Large intestine (tissue), 12 donors: ENCODE measurements at places on chromosomes 4 and X. TPM values are rescaled to one million over a fixed set of nuclear protein-coding genes. Genes with fewer than 3 reads are reported as not detected.

Gene HPSE
- 2.3 TPM for polyA plus RNA-seq

DNA sequence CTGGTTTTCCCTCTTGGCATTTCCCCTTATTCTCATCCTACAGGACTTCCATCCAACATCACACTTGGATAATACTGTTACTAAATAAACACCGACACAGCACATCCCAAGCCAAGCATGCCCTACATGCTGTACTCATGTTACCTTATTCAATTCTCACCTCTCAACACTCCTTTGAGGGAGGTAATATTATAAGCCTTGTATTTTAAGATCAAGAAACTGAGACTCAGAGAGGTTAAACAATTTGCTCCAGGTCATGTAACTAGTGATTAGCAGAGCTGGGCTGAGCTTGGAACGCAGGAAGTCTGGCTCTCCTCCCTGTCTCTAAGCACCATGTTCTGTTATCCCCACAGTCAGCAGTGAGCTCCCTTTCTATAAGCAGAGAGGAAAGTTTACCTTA, 333.6 kb upstream of the IGFBP7 start:
- H3K4me3 ChIP-seq = no peak overlapping the region
- H3K4me1 ChIP-seq = no peaks in the 10 kb centered on the region
- H3K27me3 ChIP-seq = no peaks in the 10 kb centered on the region
- no peaks in the 10 kb centered on the region for H3K36me3 ChIP-seq
- DNase-seq = no peak

- DNase-seq = no peak
- no peak overlapping the region for H3K27ac ChIP-seq
- no peak overlapping the region for H3K4me3 ChIP-seq
- H3K36me3 ChIP-seq = no peaks in the 10 kb centered on the region
Measured at GRCh38 chr4:74967324-74967723, 34.4 kb downstream of the PARM1 start.

- no peak overlapping the region for H3K4me3 ChIP-seq
- H3K27ac ChIP-seq = no peak overlapping the region
- no peaks in the 10 kb centered on the region for H3K36me3 ChIP-seq
- H3K4me1 ChIP-seq = no peaks in the 10 kb centered on the region
Measured at GRCh38 chr4:175651756-175652310, 160.2 kb downstream of the GPM6A start.

- no peak for DNase-seq
- H3K27me3 ChIP-seq = no peaks in the 10 kb centered on the region
- no peaks in the 10 kb centered on the region for H3K4me1 ChIP-seq
- no peak overlapping the region for H3K27ac ChIP-seq
- H3K4me3 ChIP-seq = no peak overlapping the region
Measured at GRCh38 chr4:22881411-22881810, 188.7 kb downstream of the GBA3 start.

DNA sequence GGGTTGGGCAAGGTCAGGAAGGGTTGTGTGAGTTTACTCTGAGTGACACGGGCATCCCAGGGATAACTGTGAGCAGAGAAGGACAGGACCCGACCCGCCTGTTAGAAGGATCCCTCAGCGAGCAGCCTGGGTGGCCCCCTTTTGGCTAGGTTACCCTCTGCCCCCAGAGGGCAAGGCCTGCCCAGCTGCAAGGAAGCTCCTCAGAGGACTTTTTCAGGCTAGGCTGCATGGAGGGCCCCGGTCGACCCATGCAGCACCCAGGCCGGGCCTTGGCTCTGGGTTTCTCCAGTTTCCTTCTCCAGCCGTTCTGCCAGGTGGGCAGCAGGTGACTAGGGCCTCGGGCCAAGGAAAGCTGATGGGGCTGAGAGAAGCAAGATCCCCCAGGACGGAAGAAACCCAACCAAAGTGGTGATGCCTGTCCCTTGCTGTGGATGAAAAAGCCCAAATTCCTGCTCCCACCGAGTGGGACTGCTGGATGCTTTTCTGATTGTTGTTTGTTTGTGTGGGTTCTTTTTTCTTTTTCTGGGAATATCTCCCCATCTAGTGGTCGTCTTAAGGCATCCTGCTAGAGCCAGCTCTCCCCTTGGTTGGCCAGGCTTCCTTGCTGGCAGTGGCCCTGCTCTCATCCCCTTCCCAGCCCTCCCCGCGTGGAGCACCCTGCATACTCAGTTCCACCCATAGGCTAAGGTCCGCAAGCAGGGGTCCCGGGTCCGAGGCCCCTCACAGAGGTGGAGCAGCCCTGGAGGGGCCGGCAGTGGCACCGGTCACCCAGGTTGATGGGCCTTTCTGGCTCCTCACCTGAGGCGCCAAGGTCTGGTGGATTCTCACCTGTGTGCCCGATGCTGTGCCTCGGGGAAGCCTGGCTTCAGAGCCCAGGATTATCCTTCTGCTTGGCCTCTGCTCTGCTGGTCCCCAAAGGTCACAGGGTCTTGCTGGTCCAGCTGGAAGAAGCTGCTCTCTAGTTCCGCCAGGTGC, 1.8 kb downstream of the ZFP92 start:
- DNase-seq = no peak
- peaks cover 7% of the 10 kb centered on the region for H3K4me1 ChIP-seq
- H3K36me3 ChIP-seq = no peaks in the 10 kb centered on the region
- no peaks in the 10 kb centered on the region for H3K27me3 ChIP-seq

DNA sequence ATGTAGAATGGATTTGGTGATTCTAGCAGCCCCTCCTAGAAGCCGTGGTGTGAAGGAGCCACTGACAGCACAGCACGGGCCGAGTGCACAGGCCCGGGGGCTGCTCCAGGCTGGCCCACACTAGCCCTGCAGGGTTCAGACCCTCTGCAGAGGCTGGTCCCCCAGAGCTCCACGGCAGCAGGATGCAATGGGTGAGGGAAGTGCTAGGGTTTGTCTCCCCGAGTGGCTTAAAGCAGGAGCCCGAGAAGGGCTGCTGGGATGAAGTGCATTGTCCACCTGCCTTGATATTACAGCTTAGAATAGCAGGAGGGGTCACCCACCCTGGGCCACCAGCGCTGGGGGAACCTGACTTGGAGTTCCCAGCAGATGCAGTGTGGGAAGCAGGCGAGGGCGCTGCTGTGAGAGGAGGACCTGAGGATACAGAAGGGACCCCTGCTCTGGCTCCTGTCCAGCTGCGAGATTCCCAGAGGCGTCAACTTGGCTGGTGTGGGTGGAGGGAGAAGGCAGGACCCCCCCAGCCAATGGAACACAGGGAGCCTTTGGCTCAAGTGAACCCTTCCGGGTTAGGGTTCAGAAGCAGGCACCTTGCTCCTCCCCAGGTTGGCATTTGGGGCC, 30.0 kb downstream of the WDR1 start:
- no peaks in the 10 kb centered on the region for H3K27me3 ChIP-seq
- no peak for DNase-seq
- H3K36me3 ChIP-seq = peaks cover 93% of the 10 kb centered on the region
- no peak overlapping the region for H3K27ac ChIP-seq

- no peak overlapping the region for H3K27ac ChIP-seq
- H3K27me3 ChIP-seq = no peaks in the 10 kb centered on the region
- H3K4me1 ChIP-seq = peaks cover 24% of the 10 kb centered on the region
- DNase-seq = no peak
- H3K36me3 ChIP-seq = no peaks in the 10 kb centered on the region
- no peak overlapping the region for H3K4me3 ChIP-seq
Measured at GRCh38 chr4:108051343-108051742, 61.7 kb downstream of the HADH start.

Gene MAGEB17
- polyA plus RNA-seq = not detected

DNA sequence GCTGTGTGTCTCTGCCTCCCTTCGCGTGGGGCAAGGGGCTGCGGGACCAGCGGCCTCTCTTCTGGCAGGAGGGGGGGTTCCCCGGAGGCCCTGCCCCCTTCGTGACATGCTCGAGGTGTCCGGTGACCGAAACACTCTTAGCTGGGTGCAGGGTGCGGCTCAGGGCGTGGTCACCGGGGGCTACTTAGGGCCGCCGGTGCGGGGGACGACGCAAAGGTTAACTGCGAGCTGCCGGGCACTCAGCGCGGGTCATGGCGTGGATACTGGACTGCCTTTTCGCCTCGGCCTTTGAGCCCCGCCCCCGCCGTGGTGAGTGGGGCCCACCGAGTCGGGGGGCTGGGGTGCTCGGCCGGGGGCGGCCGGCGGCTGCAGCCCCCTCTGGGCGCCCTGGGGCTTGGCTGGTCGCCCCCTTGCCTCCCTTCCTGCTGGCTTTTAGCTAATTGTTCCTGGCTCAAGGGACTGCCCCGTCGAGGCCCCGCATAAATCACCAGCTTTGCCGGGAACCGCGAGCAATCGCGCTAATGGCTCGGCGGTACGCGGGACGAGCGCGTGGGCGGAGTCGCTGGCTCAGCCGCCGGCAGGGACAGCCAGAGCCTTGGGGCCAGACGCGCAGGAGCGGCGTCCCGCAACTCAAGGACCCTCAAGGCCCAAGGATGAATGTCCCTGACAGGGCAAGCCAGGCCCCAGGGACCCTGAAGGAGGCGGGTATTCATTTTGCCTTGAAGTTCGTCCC, at the start of gene ARHGAP36:
TSS of gene ARHGAP36 (plus strand) at position 211 of the 733 bp plus-strand sequence. CDS start 23,320 bp downstream, outside the sequence.
- H3K4me1 ChIP-seq = no peaks in the 10 kb centered on the region
- no peak for DNase-seq
- no peaks in the 10 kb centered on the region for H3K36me3 ChIP-seq
- no peak within 1 kb of the TSS for H3K27ac ChIP-seq
- no peak within 1 kb of the TSS for H3K4me3 ChIP-seq

Gene TMPRSS11B
- 0.03 TPM for polyA plus RNA-seq

- no peak overlapping the region for H3K4me3 ChIP-seq
- H3K27me3 ChIP-seq = no peaks in the 10 kb centered on the region
- DNase-seq = peak; percentile 77
- peaks cover 27% of the 10 kb centered on the region for H3K4me1 ChIP-seq
- peak overlapping the region; percentile 52 for H3K27ac ChIP-seq
- H3K36me3 ChIP-seq = no peaks in the 10 kb centered on the region
Measured at GRCh38 chr4:78644744-78645330, 93.3 kb downstream of the ANXA3 start.

- H3K36me3 ChIP-seq = no peaks in the 10 kb centered on the region
- H3K27me3 ChIP-seq = no peaks in the 10 kb centered on the region
- no peak overlapping the region for H3K27ac ChIP-seq
- no peaks in the 10 kb centered on the region for H3K4me1 ChIP-seq
- no peak for DNase-seq
Measured at GRCh38 chrX:120109378-120109777, 6.3 kb downstream of the RHOXF1 start.

Gene OTUD6A
- polyA plus RNA-seq = not detected

Gene PPEF2
- 0.06 TPM for polyA plus RNA-seq

- DNase-seq = no peak
- no peaks in the 10 kb centered on the region for H3K27me3 ChIP-seq
- H3K4me3 ChIP-seq = no peak overlapping the region
- no peak overlapping the region for H3K27ac ChIP-seq
Measured at GRCh38 chr4:14404730-14405129, 597.6 kb upstream of the CPEB2 start.

Gene MAGEA2
- polyA plus RNA-seq = not detected

GRCh38 chrX:40174001-40174853, 76.5 kb upstream of the BCOR start:
- no peak for DNase-seq
- H3K4me1 ChIP-seq = peaks cover 43% of the 10 kb centered on the region
- H3K36me3 ChIP-seq = no peaks in the 10 kb centered on the region
- no peaks in the 10 kb centered on the region for H3K27me3 ChIP-seq
- peak overlapping the region; percentile 99 for H3K27ac ChIP-seq

Gene PDHA1
- 166 TPM for polyA plus RNA-seq

- no peaks in the 10 kb centered on the region for H3K4me1 ChIP-seq
- no peak overlapping the region for H3K27ac ChIP-seq
- H3K36me3 ChIP-seq = no peaks in the 10 kb centered on the region
- no peak for DNase-seq
- no peaks in the 10 kb centered on the region for H3K27me3 ChIP-seq
- no peak overlapping the region for H3K4me3 ChIP-seq
Measured at GRCh38 chrX:30586516-30586915, 8.9 kb upstream of the TASL start.

- H3K27ac ChIP-seq = peak overlapping the region; percentile 83
- H3K4me3 ChIP-seq = no peak overlapping the region
- DNase-seq = peak; percentile 50
- H3K36me3 ChIP-seq = no peaks in the 10 kb centered on the region
- H3K4me1 ChIP-seq = peaks cover 24% of the 10 kb centered on the region
- H3K27me3 ChIP-seq = peaks cover 25% of the 10 kb centered on the region
Measured at GRCh38 chr4:98659741-98660462, 1.5 kb upstream of the TSPAN5 start.

Gene TLR7
- 1.4 TPM for polyA plus RNA-seq

Gene CACNA1F
- polyA plus RNA-seq = 1.3 TPM

Gene MAGEE1
- 2.3 TPM for polyA plus RNA-seq

DNA sequence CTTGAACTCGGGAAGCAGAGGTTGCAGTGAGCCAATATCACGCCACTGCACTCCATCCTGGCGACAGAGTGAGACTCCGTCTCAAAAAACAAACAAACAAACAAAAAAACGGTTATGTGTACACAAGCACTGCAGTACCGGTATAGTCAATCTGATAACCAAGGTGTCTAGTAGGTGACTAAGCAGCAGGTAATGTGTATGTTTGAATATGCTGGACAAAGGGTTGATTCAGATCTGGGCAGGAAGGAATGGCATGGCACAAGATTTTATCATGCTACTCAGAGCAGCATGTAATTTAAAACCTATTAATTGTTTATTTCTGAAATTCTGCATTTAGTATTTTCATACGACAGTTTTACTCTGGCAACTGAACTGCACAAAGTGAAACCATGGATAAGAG, 41.7 kb downstream of the MAGEC1 start:
- H3K27me3 ChIP-seq = no peaks in the 10 kb centered on the region
- no peaks in the 10 kb centered on the region for H3K36me3 ChIP-seq
- H3K4me1 ChIP-seq = no peaks in the 10 kb centered on the region
- no peak overlapping the region for H3K4me3 ChIP-seq
- DNase-seq = no peak

Gene SPATA18
- 0.78 TPM for polyA plus RNA-seq

Gene PAGE2
- 0.15 TPM for polyA plus RNA-seq

Gene SFRP2
- polyA plus RNA-seq = 3.5 TPM

GRCh38 chr4:123579961-123580360, 183.4 kb downstream of the SPRY1 start:
- no peaks in the 10 kb centered on the region for H3K4me1 ChIP-seq
- no peak overlapping the region for H3K4me3 ChIP-seq
- H3K36me3 ChIP-seq = no peaks in the 10 kb centered on the region
- DNase-seq = no peak

Gene TKTL1
- 0.19 TPM for polyA plus RNA-seq

- no peaks in the 10 kb centered on the region for H3K4me1 ChIP-seq
- H3K27ac ChIP-seq = no peak overlapping the region
- H3K27me3 ChIP-seq = no peaks in the 10 kb centered on the region
- DNase-seq = no peak
- no peak overlapping the region for H3K4me3 ChIP-seq
- H3K36me3 ChIP-seq = peaks cover 26% of the 10 kb centered on the region
Measured at GRCh38 chrX:16838202-16839066, 31.7 kb downstream of the RBBP7 start.

DNA sequence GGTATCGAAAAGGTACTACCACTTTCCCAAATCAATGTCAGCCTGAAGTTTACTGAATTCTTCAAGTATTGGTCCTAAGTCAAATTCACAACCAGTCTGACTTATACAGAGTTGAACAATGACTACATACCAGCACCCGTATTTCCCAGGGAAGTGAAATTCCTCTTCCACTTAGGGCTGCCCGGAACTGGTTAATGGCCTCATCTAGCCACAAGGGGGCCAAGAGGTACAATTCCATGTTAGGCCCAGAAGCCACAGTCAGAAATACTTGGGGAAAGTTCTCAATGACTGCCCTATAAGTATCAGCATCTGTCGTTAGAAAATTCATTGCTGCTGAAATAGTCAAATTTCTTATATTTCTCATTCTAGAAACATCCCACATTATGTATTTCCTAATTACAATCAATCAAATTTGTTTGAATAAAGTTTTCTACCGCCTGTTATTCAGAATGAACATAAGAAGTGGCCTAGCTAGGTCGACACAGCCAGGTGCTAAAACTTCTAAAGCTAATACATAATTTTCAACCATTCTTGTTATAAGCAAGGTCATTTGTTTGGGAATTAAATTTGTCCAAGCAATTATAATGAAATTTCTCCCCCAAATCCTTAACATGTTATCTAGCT, 5.6 kb upstream of the PCDH7 start:
- H3K27me3 ChIP-seq = peaks cover 26% of the 10 kb centered on the region
- no peaks in the 10 kb centered on the region for H3K4me1 ChIP-seq
- no peaks in the 10 kb centered on the region for H3K36me3 ChIP-seq
- no peak overlapping the region for H3K27ac ChIP-seq
- peak; percentile 25 for DNase-seq
